AG20443 (cell line): ENCODE measurements at places on chromosomes 5 and 9.

GRCh38 chr9:99076483-99077171 lies 28.3 kb upstream of the TGFBR1 start:
- DNase-seq = peak; percentile 20

GRCh38 chr5:145520335-145520734 lies 314.8 kb downstream of the PRELID2 start:
- no peak for DNase-seq

DNA sequence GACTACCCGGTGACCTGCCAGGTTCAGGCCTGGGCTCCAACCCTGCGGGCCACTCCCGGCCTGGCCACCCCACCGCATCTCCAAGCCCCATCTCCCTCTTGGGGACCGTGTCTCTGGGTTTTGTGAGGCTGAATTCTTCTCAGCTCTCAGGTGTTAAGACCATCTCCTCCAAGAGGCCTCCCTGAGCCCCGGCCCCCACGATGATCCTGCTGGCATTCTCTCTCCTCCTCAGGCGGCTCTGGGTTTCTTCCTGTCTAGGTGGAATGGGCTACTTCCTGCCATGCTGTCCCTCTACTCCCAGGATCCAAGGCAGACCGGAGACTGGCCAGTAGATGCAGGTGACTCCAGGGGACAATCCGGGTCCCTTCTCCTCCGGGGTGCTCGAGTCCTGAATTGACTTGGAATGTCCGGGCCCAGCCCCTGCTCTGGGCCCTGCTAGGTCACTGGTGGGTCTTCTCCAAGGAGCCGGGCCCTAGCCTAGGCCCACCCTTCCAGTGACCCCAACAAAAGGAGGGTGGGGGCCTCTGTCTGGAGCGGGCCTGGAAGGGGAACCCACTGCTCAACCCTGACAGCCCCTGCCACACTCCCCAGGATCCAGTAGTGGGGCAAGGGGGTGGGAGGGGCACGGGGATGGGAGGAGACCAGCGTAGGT lies 219.8 kb downstream of the C9orf50 start:
- DNase-seq = no peak

DNA sequence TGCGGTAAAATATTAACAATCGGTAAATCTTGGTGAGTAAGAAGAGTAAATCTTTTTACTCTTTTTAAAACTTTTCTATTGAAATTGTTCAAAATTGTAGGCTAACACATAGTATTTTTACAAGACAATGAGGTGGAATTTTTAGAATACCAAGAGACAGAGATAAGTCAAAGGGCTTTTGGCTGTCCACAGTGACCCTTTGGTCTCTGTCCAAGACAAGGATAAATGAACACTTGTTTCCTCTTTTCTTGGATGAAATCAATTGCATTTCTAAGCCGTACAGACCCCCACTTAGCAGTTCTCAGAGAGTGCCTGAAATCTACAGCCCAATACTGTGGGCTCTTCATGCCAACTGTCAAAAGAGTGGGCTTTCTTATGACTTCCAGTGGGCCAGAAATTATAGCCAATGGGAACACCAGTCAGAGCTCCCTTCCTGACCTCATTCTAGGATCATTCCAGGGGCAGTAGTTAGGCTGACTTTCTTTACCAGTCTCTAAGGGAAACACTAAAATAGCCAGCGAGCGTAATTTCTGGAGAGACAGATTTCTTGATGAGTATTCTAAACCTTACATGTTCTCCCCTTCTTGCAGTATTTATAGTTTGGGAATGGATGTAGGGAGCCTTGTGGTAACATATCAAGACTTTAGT lies 74.1 kb downstream of the GALNT10 start:
- no peak for DNase-seq

DNA sequence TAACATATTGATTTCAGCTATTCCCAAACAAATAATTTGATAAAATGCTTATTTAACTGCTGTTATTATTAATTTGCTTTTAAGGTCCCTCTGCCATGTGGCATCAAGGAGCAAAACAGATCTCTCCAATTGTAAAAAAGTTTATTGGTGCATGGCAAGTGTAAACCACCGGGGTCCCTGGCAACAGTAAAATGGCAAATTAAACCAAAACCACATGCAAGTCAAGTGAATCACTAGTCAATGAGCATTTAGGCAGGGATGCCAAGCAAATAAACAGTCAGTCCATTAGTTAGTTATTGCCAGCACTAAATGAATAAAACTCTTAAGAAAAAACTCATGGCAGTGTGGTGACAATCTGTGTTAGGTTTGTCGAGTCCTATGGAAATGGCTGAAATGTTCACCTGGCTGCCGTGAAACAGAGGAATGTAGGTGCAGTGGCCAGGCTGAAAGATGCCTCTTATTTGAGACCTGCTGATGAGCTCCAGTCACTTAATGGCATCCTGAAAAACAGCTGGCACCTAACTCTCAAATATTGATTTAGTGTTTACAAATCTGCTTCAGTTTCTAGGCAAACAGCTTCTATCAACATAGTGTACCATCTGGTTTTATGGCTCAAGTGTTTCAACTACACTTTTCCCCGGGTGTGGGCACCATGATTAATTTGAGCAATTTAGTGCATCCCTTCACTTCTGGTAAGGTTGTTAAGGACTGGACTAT lies 296.5 kb upstream of the ITGA1 start:
- DNase-seq = no peak

DNA sequence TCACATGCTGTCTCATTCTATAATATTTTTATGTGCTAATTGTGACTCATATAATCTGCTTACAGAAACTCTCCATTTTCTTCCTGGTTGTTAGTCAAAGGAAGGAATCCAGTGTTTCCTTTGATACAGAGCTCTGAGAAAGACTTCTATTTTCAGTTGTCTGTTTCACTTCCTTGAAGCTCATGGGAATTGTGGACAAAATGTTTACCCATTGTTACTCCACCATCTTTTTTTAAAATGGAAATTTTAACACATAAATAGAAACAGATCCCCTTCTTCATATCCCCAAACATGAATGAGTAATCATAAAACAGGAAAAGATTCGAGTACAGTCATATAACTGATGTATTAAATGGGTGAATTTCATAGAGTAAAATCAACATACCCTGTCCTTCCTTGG lies 42.0 kb upstream of the KCNN2 start:
- no peak for DNase-seq

DNA sequence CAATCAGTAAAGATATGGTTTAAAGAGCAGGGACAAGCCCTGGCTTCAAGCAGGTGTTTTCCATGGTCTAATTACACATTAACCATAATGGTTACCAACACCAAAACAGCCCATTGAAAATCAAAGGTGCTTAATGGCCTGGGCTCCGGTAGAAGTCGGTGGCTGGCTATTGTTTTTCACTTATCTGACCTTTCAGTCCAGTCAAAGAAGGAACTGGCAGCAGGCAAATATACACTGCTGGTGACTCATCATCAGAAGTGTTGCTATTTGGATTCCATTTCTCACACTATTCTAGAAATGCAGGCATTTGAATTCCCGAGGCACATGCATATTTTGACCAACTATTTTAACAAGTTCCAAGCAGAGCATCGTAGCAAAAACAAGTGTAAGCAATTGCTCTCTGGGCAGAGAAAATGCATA lies 26.3 kb upstream of the GABRP start:
- peak; percentile 55 for DNase-seq

DNA sequence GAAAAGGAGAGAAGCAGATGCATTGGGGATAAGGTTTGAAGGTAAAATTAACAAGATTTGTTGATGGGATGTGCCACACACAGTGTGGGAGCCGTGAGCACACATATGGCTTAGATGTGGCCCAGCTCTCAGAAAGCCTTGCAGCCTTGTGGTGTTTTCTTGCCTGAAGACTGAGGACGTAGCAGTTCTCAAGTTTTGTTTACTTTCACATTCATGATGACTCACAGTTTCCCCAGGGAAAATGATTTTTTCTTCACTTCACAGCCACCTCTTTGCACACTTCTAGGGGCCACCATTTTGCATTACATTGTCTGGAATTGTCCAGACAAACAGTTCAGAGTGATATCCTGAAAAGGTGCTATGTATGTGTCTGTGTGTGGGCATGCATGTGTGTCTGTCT lies 126.2 kb downstream of the BASP1 start:
- DNase-seq = peak; percentile 58

DNA sequence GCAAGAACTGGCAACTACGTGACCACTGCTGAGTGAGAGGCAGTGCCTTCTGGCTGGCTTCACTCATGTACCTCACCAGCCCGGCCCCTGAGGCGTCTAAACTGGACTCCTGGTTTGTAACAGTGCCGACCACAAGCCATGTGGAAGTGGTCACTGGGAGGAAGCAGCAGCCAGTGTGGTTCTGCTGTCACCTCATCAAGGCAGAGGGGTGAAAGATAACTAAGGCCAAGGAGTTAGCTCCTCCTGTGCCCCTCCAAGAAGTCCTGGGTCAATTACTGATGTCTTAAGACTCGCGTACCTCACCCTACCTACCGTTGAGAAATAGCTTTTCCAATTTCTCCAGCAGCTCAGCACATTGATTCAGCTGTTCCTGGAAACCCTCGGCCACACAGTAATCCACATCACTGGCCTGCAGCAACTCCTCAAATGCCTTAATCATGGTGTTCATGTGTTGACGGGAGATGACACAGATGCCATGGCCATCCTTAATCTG lies 142.9 kb downstream of the CDK5RAP2 start:
- no peak for DNase-seq

- peak; percentile 73 for DNase-seq
These were observed 105.6 kb upstream of the PCA3 start for GRCh38 chr9:76658510-76659231.
